Cardiac muscle cell (in vitro differentiated cells and primary cell): ENCODE measurements at places on chromosomes 3 and 15. TPM values are rescaled to one million over a fixed set of nuclear protein-coding genes. Genes with fewer than 3 reads are reported as not detected.

The PATL2 gene
- 0.33 TPM in 1 of 2 replicates, not detected in the other for total RNA-seq

DNA sequence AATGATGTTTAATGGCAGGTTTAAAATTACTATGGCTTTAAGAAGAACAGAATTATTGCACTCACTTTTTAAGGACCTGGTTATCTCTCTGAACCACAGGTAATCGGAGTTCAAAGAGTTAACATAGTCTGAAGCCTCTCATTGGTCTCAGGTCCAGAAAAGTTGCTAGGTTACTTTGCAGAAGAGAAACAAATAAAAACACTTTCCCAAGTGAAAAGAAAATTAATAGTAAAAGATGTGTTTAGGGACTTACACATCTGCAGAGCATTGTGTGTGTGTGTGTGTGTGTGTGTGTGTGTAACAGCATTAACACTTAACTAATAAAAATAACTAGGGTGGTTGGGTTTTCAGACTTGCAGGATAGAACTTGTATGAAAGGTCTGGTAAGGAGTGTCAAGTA lies 1.0 kb downstream of the MASP1 start:
- DNase-seq = no peak

The DNAH12 gene
- 0.53 and 0.57 TPM in 2 replicates for total RNA-seq

DNA sequence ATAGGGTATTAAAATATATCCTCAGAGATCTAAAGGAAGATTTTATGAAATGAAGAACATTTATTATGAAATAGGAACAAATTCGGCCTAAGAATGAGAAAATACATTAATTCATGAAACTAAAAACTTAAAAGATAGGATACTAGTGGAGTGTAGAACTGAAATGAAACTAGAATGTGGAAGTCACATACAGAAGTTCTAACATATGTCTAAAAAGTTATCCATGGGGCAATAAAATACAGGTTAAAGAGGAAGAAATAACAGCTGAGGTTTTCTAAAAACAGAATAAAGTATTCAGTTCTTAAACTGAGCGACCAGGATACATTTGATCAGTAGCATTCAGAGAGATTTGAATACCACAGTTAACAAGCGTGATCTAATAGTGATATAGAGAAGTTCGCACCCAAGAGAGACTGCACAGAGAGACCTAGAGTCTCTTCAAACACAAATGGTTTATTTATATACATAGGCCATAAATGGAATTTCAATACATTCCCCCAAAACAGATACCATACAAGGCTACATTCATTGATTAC lies 85.9 kb downstream of the FEZF2 start:
- no peak for DNase-seq

DNA sequence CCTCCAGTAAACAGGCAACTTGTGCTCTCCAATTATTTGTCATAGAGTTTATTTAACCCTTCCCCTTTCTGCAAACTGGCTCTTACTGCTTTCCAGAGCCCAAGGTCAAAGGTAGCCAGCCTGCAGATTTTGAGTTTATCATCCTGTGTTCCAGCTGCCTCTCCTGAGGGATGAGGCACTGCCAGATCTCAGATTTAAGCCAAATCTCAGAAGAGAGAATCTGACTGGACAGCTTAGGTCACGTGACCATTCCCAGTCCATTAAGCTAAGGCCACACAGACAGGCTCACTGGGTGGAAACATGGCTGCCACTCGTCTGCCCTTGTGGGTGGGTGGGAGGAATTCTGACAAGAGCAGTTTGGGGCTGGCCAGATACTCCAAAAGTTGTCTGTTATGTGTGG lies 8.6 kb upstream of the SIAH2 start:
- no peak for DNase-seq

GRCh38 chr3:150469931-150470740 lies 62.0 kb downstream of the TSC22D2 start:
- no peak for DNase-seq

DNA sequence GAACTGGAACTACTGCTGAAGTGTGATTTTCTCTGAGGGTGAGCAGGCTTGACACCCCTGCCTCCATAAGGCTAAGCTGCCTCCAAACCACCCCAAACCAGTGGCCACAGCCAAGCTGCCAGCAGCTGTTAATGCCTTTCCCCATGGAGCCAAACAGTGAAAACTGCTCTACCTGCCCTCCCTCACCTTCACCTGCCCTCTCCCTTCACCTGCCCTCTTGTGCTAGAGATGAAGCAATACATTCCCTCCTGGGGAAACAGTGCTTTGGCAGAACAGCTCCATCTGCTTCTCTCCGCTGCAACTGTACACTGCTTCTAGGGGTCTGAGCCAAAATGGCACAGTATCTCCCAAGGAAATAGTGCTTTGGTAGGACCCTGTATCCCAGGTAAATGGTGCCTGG lies 374.1 kb downstream of the FHIT start:
- DNase-seq = no peak

- DNase-seq = peak; percentile 87
Measured at GRCh38 chr3:122493296-122493695, 21.4 kb downstream of the KPNA1 start.

DNA sequence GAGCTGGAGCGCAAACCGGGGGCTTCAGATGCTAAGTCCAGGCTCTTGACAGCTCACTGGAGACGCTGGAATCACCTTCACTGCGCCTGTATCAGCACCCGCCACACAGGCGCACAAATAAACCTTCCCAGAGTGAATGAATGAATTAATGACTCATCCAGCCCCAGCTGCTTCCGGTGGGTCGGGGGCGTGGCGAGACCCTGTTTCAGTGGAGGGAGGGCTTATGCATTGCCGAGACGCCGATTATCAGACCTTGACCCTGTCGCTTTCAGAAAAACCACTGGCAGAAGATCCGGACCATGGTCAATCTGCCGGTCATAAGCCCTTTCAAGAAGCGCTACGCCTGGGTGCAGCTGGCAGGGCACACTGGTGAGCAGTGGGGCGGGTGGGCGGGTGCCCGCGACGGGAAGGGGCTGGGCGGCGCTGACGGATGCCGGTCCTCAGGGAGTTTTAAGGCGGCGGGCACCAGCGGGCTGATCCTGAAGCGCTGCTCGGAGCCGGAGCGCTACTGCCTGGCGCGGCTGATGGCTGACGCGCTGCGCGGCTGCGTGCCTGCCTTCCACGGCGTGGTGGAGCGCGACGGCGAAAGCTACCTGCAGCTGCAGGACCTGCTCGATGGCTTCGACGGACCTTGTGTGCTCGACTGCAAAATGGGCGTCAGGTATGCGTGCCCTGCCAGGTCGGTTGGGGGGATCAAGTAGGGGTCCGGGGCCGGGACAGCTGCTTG lies 7.7 kb downstream of the ITPKA start:
- DNase-seq = peak; percentile 47

The SLC24A5 gene
- total RNA-seq = not detected in 2 replicates

The MOBP gene
- not detected in 2 replicates for total RNA-seq

DNA sequence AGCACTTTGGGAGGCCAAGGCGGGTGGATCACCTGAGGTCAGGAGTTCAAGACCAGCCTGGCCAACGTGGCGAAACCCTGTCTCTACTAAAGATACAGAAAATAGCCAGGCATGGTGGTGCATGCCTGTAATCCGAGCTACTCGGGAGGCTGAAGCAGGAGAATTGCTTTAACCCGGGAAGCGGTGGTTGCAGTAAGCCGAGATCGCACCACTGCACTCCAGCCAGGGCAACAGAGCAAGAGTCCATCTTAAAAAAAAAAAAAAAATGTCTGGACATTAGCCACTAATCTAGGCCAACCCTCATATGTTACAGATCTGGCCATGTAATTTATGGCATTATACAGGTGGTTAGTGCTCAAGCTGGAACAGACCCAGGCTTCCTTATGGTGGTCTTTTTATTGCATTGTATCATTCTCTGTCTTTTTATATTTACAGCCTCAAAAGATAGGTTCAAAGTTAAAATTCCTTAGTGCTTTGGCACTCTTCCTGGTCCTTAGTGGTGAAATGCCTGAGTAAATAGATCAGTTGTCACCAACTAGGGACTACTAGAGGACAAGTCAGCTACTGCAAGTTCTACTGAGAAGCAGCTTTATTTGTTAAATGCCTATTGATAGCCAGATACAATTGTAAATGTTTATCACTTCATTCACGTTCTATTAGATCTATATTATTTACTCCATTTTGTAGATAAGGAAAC lies 16.0 kb downstream of the STARD9 start:
- DNase-seq = peak; percentile 64

The OR5H14 gene
- total RNA-seq = not detected in 2 replicates

GRCh38 chr3:42504334-42505127 lies 2.1 kb downstream of the VIPR1 start:
- DNase-seq = no peak

The SLC27A2 gene
- not detected in 2 replicates for total RNA-seq

The PRSS50 gene
- 3.2 and 4.1 TPM in 2 replicates for total RNA-seq

The SIDT1 gene
- 0.18 TPM in 1 of 2 replicates, not detected in the other for total RNA-seq

DNA sequence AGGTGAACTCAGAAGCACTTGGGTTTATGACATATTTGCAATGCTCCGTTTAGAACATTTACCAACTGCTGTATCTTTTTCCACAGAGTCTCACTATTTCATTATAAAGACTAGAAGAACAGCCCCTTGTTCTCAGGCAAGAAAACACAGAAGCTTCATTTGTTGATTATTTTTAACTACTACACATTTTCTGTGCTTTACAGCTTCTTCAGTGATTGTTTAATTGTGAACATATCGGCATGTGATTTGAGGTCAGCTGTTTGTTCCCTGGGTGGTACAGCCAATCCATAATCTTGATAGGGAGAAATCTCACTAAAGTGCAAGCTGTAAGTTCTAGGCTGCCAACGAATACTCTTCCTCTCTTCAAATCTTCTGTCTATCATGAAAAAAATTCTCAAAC lies 31.0 kb upstream of the DLG1 start:
- DNase-seq = no peak

DNA sequence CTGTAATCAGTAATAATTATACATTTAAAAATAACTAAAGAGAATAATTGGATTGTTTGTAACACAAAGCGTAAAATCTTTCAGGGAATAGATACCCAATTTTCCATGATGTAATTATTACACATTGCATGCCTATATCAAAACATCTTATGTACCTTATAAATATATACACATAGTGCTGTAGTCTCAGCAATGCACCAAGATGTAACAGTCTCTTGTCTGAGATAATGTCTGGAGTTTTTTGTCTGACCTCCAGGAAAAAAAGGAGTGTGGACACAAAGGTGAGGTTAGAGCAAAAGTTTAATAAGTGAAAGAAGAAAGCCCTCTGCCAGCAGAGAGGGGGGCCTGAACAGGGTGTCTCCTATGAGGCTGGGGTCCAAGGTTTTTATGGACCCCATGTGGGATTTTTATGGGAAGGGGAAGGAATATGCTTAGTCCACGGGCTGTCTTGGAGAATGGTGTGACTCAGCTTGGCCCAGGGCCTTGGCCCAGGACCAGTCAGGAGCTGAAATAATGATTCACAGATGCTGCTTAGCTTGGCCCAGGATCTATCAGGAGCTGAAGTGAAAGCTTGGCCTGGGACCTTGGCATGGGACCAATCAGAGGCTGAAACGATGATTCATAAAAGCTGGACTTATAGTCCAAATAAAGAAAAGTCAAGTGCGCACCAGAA lies 545.0 kb downstream of the ZPLD1 start:
- DNase-seq = peak; percentile 95

DNA sequence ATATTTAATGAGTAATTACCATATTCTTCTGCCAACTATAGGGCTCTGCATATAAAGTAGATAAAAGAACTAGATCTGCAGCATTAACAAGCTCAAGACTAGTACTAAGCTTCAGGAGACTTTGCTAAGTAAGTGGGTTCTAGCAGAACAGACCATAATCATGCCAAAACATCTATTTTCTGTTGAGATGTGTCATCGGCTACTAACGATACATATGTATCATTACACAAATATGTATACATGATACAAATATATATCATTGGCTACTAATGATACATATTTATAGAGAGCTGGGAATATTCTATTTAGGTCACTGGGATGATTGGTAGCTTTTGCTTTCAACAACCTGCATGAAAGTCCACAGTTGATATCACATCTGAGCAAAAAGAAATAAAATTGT lies 185.8 kb upstream of the DCBLD2 start:
- DNase-seq = no peak

- DNase-seq = no peak
Measured at GRCh38 chr15:93382200-93382820, 293.3 kb upstream of the RGMA start.

DNA sequence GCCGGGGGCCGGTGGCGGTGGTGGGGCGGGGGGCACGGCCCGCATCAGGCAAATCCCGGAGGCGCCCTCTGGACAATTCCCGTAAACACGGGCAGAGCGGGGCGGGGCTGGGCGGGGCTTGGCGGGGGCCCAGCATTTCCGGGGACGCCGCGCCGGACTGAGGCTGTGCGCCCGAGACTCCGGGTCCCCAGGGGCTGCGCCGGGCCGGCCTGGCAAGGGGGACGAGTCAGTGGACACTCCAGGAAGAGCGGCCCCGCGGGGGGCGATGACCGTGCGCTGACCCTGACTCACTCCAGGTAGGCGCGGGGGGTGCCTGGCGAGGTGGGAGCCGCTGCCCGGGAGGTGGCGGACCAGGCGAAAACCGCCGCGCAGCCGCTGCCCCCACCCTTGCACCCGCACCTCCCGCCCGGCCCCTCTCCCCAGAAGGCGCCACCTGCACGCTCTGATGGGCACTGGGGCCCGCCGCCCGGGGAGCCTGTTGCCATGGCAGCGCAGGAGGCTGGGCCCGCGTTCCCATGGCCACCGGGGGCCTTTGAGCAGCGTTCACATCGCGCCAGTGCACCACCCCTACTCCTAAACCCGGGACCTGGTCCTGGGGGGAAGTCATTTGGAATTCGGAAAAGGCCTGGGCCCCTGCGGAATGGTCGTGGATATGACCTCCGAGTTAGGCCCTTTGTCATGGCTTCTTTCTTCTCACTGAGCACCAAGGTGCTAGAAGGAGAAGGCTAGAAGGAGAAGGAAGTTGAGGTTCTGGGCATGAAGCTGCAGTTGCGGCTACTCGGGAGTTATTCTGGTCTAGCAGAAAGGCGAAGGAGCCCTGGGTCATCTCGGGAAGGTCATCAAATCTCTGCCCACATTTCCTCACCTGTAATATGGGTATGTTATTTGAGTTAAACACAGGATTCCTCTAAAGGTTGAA lies 16.1 kb upstream of the SEMA4B start:
- peak; percentile 43 for DNase-seq

The NMD3 gene
- 28.4 and 36.8 TPM in 2 replicates for total RNA-seq
